HuH-7.5 (cell line): ENCODE measurements at places on chromosomes 5 and 9.

DNA sequence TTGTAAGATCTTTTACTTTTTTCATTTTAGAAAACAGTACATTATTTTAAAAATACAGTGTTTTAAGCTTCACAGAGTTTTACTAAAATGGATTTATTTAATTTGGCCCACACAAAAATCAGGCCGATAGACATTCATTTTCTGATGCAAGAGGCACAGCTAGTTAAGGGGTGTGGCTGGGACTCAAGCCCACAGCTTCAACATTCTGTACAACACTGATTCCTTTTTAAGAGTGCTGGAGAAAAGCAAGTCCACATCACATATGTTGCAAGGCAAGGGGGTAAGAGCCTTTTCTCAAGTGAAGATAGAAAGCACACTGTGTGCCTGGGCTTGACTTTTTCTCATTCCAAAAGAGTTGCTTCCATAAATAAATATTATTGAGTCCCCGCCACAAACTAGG, 195.9 kb downstream of the RFK start:
- DNase-seq, result no peak

GRCh38 chr9:4921449-4921848, 63.6 kb upstream of the JAK2 start:
- no peak for DNase-seq

GRCh38 chr9:4559261-4560182, 69.3 kb downstream of the SLC1A1 start:
- DNase-seq, result no peak

- no peak for DNase-seq
These were observed 67.8 kb upstream of the GARNL3 start for GRCh38 chr9:127196826-127197145.

- DNase-seq, result no peak
These were observed 25.7 kb upstream of the CHD1 start for GRCh38 chr5:98954392-98955028.

- no peak for DNase-seq
These were observed 59.2 kb upstream of the NR4A3 start for GRCh38 chr9:99762470-99762869.
